Activated naive CD4-positive, alpha-beta T cell treated with Interleukin-2 at 50 U/mL for 16 hours (primary cell): ENCODE measurements at places on chromosomes 1 and 21.

GRCh38 chr1:44790968-44791801 is 3.2 kb upstream of the BEST4 start:
- no peak for DNase-seq

- DNase-seq, result no peak
Measured at GRCh38 chr1:221454096-221454495, 287.8 kb downstream of the DUSP10 start.

GRCh38 chr1:118773656-118774055 is 214.5 kb downstream of the TBX15 start:
- DNase-seq, result no peak

DNA sequence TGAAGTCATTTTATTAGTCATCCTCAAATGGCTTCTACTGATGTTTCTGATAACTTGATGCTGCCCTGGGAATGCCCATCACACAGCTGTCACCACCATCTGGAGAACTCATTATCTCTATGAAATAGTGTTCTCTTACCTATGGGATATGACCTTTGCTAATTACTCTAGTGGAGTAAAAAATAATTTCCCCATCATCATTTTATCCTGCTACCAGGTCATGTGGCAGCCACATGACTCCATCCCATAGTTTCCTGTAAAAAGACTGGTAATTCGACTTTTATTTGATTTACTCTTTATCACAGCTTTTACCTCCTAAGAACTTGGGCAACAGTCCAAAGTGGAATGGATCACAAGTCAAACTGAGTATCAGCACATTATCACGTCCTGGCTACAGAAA is 76.1 kb upstream of the USP25 start:
- DNase-seq, result no peak

- DNase-seq, result no peak
Measured at GRCh38 chr1:184387069-184387475, 243 bp downstream of the C1orf21 start.

GRCh38 chr1:203600782-203601513 is 25.7 kb upstream of the ATP2B4 start:
- DNase-seq, result no peak

GRCh38 chr1:57082711-57083439 is 117.1 kb upstream of the C8B start:
- no peak for DNase-seq

DNA sequence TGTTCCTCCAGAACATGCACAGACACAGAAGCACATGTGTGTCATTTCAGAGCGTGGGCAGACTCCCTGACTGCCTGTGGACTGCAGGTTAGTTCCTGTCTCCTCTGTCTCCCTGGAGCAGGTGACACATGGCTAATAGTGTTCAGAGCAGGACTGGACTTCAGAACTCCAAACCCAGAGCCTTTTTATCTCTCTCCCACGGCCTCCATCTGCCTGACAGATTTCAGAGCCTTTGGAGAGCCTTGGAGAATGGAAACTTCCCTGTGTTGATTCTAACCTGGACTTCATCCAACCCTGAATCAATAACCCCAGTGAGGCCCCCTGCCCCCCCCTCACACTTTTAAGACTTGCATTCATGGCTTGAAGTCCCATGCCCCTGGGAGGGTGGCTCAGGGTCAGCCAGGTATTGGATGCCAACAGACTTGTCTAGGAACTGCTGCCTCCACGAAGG is 44.4 kb downstream of the C1orf198 start:
- no peak for DNase-seq

- DNase-seq, result no peak
Measured at GRCh38 chr1:65471213-65471833, 50.9 kb downstream of the LEPR start.

DNA sequence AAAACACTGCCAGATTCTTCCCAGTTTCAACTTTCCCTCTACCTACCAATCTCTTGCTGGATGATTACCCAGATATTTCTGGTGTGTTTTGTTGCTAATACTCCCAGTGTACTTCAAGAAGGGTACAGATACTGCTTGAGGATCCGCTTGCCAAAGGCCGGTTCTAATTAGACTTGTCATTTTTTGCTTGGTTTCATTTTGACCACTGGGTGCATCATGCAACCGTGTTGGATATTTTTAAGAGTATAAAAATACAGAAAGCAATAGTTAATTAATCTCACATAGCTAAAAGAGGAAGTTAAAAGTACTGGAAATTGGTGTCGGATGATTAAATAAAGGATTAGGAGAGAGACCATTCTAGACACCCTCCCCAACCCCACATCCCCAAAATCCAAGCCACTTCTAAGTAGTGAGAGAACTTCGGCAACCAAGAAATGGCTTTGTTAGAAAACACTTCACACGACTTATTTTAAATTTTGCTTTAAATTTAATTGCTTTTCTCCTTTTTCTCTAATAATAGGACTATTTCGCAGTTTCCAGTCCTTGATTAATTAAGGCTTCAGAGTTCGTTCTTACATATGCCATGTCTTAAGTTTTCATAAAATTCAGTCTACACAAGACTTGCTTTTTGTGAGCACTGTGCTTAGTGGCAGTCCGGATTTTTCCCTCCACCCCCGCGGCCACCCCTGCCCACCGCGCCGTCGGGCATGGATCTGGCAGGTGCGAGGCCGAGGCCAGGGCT is 2.5 kb upstream of the CDKN2C start:
- no peak for DNase-seq

DNA sequence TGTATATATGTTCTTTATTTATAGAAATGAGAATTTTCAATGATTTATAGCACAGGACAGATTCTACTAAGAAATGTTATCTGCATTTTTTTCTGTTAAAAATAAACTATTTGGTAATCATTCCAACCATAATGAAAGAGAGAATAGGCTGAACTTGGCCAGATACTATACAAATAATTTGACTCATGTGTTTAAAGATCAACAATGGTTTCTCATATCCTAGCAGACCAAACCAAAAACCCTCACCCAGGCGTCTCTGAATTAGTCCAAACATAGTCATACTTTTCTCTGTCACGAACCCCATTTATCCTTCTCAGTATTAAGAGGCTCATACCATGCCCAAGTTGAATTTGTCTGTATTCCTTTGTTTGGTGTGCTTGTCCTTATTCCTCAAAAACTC is 40.3 kb downstream of the RPE65 start:
- no peak for DNase-seq

- DNase-seq, result no peak
Measured at GRCh38 chr1:35637401-35637809, 3.9 kb downstream of the PSMB2 start.

- no peak for DNase-seq
Measured at GRCh38 chr1:160239582-160240299, 22.6 kb downstream of the DCAF8 start.

GRCh38 chr1:18537386-18538306 is 56.9 kb downstream of the KLHDC7A start:
- no peak for DNase-seq

GRCh38 chr1:1678581-1679380 is 13.8 kb downstream of the SLC35E2B start:
- DNase-seq, result no peak

DNA sequence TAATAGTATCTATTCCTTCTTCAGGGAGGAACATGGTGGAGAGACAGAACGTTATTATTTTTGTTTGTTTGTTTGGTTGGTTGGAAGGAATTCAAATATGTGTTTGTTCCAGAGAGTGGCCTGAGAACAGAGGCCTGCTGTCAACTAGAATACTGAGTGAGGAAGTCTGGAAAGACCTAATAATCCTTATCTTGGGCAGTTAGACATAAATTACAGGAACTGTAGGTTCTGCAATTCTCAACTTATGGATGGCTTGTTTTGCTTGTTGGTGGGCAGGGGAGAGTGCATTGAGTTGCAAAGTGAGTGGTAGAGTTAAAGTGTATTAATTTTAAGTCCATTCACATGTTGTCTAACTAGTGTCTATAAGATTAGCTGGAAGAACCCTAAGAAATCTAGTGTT is 197.6 kb downstream of the BACH1 start:
- no peak for DNase-seq

DNA sequence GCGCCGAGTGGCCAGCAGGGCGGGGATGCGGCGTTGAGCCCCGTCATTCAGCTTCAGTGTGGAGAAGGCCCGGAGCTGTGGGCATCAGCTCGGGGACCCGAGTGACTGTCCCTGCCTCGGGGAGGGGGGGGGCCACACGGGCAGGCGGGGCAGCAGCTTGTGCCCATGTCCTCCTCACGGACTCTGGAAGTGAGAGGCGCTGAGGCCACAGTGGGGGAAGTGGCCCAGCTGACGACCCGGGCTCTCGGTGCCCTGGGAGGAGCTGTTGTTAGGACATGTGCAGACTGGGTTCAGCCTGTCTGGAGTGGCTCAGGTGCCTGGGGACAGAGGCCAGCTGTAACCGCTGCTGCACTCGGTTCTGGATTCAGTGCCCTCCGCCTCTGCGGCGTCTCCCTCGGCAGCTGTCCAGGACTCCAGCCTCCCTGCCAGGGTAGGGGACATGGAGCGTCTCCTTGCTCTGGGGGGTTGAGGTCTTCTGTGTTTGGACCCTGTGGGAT is 71.1 kb downstream of the SKI start:
- DNase-seq, result no peak

DNA sequence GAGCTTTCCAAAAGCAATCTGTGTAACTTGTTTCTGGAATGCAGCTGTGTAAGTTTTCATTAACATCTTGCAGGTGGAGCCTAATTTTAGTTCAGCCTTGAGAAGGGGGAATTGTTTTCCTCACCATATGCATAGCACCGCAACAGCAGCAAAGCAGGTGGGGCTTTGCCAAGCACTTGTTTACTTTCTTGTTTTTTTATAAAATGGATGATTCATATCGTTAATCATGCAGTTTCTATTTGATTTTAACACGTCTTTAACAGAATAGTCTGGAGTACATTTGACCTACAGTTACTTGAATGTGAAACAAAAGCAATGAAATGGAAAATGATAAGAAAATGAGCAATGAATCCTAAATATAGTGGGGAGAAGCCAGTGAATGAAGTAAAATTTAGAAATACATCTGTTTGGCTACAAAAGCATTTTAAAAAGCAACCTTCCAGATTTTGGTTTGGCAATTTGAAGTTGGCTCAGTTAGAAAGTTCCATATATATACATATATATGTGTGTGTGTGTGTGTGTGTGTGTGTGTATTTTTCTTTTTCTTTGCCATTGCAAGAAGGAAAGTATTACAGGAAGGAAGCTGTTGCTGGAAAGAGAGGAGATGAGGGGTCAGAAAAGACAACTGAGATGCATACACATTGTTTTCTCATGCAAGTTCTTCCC is 119.0 kb upstream of the ADGRL2 start:
- DNase-seq, result no peak

- no peak for DNase-seq
Measured at GRCh38 chr1:52917156-52917555, 4.4 kb downstream of the ECHDC2 start.

- no peak for DNase-seq
Measured at GRCh38 chr1:14921057-14921456, 232.5 kb upstream of the TMEM51 start.

DNA sequence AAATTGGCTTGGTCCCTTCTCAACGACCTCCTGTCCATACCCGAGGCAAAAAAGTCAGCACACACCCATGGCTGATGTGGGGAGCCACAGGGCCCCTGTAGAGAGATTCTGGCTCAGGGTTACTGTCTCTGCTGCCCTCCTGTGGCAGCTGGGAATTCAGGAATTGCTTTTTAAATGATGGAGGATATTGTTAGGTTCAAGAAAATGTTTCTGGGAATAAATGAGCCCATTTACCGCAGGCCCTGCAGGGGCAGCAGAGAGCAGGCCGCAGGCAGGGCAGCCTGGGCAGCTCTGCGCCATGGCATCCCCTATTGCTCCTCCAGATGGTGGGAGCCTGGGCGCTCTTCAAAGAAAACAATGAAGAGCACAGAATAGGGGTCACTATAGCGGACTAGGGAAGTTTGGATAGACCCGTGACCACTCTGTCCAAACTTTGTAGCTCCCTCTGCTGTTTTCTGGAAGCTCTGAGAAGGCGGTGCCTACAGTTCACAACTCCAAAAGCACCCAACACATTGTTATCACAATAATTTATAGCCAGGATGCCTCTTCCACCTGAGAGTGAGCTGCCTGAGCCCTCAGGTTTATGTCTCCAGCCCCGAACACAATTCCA is 201.1 kb downstream of the BACH1 start:
- no peak for DNase-seq

DNA sequence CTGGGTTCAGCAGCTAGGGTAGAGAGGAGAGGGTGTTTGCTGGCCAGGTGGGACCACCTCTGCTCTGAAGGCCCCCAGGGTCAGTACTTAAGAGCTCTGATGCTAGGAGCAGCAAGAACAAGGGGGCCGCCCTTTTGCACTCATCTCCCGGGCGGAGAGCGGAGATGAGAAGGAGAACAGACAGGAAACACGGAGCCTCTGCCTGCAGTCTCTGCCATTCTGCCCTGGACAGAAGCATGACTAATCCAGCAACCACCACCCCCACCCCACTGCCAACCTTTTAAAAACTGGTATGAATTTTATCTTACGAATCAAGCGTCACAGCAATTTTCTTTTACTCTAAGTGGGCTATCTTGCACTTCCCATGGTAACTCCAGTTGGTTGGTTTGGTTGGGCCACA is 34.5 kb downstream of the PARP1 start:
- DNase-seq, result no peak

DNA sequence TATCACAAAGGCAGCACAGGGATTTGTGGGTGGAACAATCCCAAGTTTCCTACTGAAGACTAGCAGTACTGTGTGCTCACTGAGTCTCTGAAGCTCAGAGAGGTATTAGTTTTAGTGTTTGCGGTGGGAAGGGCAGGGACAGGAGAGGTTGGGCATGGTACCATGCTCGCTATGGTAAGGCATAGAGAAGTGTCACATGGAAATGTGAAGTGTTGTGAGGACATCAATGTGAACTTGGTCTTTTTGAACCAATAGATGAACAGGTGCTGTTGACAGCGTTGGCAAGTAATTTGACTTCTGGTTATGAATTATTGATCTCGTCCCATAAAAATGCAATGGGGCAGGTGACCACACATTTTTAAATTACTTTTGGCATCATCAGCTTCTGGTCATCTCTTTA is 55.8 kb upstream of the ADAMTS1 start:
- DNase-seq, result no peak

DNA sequence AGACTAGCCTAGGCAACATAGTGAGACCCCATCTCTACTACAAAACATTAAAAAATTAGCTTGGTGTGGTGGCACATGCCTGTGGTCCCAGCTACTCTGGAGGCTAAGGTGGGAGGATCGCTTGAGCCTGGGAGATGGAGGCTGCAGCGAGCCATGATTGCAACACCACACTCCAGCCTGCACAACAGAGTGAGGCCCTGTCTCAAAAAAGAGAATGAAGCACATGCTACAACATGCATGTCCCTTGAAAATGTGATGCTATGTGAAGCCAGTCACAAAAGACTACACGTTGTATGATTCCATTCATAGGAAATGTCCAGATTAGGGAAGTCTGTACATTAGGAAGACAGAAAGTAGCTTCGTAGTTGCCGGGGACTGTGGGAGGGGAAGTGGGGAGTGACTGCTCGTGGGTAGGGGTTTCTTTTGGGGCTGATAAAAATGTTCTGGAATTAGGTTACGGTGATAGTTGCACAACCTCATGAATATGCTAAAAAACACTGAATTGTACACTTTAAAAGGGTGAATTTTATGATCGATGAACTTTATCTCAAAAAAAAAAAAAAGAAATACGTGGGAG is 202.1 kb downstream of the KAZN start:
- no peak for DNase-seq

DNA sequence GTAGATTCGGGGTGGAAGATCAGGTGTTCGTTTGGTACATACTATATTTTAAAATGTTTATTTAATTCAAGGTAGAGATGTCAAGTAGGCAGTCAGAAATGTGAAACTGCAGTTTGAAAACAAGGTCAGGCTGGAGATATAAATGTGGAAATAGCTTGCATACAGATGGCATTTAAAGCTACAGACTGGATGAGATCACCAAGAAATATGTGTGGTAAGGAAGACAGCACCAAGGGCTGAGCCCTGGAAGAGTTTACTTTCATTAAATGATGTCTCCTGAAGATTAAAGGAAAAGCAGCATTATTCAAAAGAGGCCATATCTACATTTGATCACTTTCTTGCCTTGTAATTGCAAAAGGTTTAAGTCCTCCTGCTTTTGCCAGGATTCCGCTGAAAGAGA is 271.3 kb downstream of the PTBP2 start:
- no peak for DNase-seq
